ENCODE measurements at places on chromosomes 6 and 20.

- no peaks in the 10 kb centered on the region for H3K27me3 ChIP-seq
- DNase-seq: no peak
- H3K36me3 ChIP-seq: no peaks in the 10 kb centered on the region
- peaks cover 10% of the 10 kb centered on the region for H3K4me1 ChIP-seq
- no peak overlapping the region for H3K27ac ChIP-seq
- no peak overlapping the region for H3K4me3 ChIP-seq
Observed at GRCh38 chr6:154830771-154831170, 97.6 kb downstream of the SCAF8 start.

- H3K4me1 ChIP-seq: peaks cover 77% of the 10 kb centered on the region
- DNase-seq: no peak
- H3K27me3 ChIP-seq: no peaks in the 10 kb centered on the region
- H3K36me3 ChIP-seq: no peaks in the 10 kb centered on the region
Observed at GRCh38 chr6:7142918-7143475, 35.2 kb downstream of the RREB1 start.

DNA sequence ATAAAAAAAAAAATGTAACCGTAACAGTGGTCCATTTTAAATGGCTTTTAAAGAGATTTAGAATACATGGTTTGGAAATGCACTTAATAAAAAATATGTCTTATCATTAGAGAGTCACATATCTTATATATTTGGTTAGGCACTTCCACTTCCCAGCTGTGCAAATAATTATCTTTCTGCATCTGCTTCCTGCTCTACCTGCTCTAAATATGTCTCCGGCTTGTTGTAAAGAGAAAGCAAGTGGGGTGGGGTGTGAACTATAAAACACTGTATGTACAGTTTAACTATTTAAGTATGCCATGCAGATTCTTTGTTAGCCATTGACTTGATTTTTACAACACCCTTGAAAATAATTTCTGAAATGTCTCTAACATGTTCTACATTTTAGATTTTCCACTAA is 106.3 kb downstream of the NKAIN2 start:
- DNase-seq: no peak
- H3K27ac ChIP-seq: no peak overlapping the region
- H3K4me1 ChIP-seq: no peaks in the 10 kb centered on the region
- no peaks in the 10 kb centered on the region for H3K27me3 ChIP-seq
- H3K4me3 ChIP-seq: no peak overlapping the region
- no peaks in the 10 kb centered on the region for H3K36me3 ChIP-seq

DNA sequence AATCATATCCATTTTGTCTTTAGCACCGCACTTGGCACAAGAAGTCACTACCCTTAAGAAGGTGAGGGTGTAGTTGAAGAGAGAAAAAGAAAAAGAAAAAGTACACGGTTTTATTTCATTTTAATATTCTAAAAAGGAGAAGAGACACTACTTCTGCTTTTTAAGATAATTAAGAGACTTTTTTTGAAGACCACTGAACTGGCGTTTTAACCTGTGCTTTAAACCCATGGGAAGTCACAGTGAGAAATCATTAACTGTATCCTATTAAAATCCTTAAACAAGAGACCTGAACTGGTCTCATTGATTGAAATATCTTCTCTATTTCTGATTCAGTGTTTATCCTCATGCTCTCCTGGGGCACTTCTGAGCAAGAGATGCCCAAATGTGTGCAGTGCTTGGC is 243.5 kb downstream of the TMEM242 start:
- H3K27ac ChIP-seq: no peak overlapping the region
- no peak for DNase-seq
- H3K4me3 ChIP-seq: no peak overlapping the region
- H3K27me3 ChIP-seq: no peaks in the 10 kb centered on the region

- H3K27me3 ChIP-seq: no peaks in the 10 kb centered on the region
- no peak for DNase-seq
- H3K4me1 ChIP-seq: no peaks in the 10 kb centered on the region
- no peaks in the 10 kb centered on the region for H3K36me3 ChIP-seq
Observed at GRCh38 chr6:19705606-19706005, 131.6 kb upstream of the ID4 start.

DNA sequence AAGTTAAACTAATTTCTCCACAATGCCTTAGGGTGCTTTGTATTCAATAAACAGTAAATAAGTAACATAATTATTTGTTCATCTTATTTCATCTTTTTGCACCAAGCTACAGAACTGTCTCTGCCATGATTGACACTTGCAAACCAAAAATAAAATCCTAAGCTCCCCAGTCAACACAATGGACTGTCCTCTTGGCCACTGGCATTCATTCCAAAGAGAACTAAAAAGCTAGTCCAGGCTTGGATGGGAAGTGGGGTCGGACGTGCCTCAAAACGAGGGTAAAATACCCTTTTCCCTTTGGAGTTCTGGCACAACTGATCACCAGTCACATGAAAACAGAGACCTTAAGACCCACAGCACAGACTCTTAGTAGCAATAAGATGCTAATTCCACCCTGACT is 66.4 kb upstream of the THBS2 start:
- H3K4me3 ChIP-seq: no peak overlapping the region
- no peak overlapping the region for H3K27ac ChIP-seq

- peaks cover 8% of the 10 kb centered on the region for H3K4me1 ChIP-seq
- DNase-seq: no peak
- no peak overlapping the region for H3K4me3 ChIP-seq
- no peaks in the 10 kb centered on the region for H3K36me3 ChIP-seq
- no peak overlapping the region for H3K27ac ChIP-seq
- no peaks in the 10 kb centered on the region for H3K27me3 ChIP-seq
Observed at GRCh38 chr6:150698391-150698790, 98.7 kb downstream of the PLEKHG1 start.

GRCh38 chr6:95279616-95280015 is 297.7 kb upstream of the MANEA start:
- no peak overlapping the region for H3K4me3 ChIP-seq
- H3K4me1 ChIP-seq: no peaks in the 10 kb centered on the region
- no peak for DNase-seq
- H3K36me3 ChIP-seq: no peaks in the 10 kb centered on the region
- H3K27me3 ChIP-seq: no peaks in the 10 kb centered on the region

DNA sequence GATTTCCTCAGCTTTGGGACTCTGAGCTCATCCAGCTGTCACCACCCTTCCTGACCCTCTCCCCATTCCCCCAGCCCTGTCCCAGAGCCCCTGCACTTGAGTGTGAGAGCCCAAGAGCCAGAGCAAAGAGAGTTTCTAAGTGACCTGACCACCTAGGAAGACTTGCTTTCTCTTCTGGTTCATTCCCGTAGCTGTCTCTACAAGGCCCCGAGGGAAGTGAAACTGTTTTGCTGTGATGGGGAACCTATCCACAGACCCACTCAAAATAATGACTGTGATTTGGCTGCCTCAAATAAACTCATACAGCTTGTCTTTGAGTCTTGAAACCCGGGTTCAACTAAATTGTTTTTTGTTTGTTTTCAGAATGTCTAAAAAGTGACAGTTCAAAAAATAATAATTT is 74.6 kb upstream of the XRN2 start:
- DNase-seq: no peak
- no peaks in the 10 kb centered on the region for H3K27me3 ChIP-seq
- H3K4me1 ChIP-seq: no peaks in the 10 kb centered on the region
- H3K27ac ChIP-seq: no peak overlapping the region
- H3K36me3 ChIP-seq: peaks cover 5% of the 10 kb centered on the region
- H3K4me3 ChIP-seq: no peak overlapping the region

- H3K27me3 ChIP-seq: no peaks in the 10 kb centered on the region
- no peak overlapping the region for H3K27ac ChIP-seq
- H3K4me3 ChIP-seq: no peak overlapping the region
- H3K4me1 ChIP-seq: no peaks in the 10 kb centered on the region
- no peaks in the 10 kb centered on the region for H3K36me3 ChIP-seq
Observed at GRCh38 chr6:162871966-162872365, 144.2 kb downstream of the PACRG start.

- no peaks in the 10 kb centered on the region for H3K36me3 ChIP-seq
- peaks cover 9% of the 10 kb centered on the region for H3K4me1 ChIP-seq
- no peak overlapping the region for H3K4me3 ChIP-seq
- DNase-seq: no peak
- H3K27ac ChIP-seq: no peak overlapping the region
Observed at GRCh38 chr6:37503309-37503965, 3.7 kb upstream of the CCDC167 start.

- DNase-seq: no peak
- H3K36me3 ChIP-seq: no peaks in the 10 kb centered on the region
- no peak overlapping the region for H3K4me3 ChIP-seq
- H3K4me1 ChIP-seq: peaks cover 25% of the 10 kb centered on the region
- H3K27me3 ChIP-seq: no peaks in the 10 kb centered on the region
Observed at GRCh38 chr20:38300438-38300837, 3.5 kb upstream of the BPI start.
